Ovary (tissue), 10 donors: ENCODE measurements at places on chromosomes 5 and 9. TPM values are rescaled to one million over a fixed set of nuclear protein-coding genes. Genes with fewer than 3 reads are reported as not detected.

DNA sequence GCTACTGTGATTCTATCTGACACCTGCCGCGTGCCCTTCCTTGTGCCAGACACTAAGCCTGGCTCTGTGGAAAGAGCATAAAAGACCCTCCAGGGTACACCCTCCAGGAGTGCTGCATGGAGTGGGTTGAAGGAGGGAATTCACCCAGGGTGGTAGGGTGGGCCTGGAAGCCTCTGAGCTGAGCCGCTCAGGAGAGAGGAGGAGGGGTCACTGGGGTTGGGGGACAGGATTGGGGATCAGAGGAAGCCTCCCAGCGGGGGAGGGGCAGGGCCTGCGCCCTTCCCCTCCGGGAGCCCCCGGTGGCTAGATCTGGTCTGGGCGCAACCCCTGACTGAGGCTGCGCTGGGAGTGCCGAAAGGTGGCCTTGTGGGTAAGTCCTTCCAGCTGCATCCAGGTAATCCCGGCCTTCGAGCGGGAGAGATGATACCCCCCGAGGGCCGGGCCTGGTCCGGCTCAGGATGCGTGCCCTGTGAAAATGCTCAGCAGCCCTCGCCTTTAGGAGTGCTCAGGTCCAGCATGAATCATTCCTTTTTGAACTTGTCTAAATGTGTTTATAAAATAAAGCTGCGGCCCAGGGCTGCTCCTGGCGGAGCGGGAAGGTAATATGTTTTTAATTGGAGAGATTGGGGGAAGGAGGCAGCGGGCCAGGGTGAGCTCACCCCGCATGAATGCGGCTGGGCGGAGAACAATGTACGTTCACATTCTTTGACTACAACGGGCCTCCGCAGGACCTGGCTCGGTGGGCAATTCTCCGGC, 118.1 kb upstream of the SMIM23 start:
- no peaks in the 10 kb centered on the region for H3K4me1 ChIP-seq
- no peaks in the 10 kb centered on the region for H3K27me3 ChIP-seq
- no peak overlapping the region for H3K27ac ChIP-seq
- no peaks in the 10 kb centered on the region for H3K36me3 ChIP-seq

GRCh38 chr5:124745007-124745927, 1.2 kb downstream of the ZNF608 start:
- peaks cover 10% of the 10 kb centered on the region for H3K4me1 ChIP-seq
- no peaks in the 10 kb centered on the region for H3K36me3 ChIP-seq
- no peak overlapping the region for H3K27ac ChIP-seq

GRCh38 chr9:85156652-85157051, 487.1 kb downstream of the NTRK2 start:
- DNase-seq: no peak
- H3K36me3 ChIP-seq: no peaks in the 10 kb centered on the region
- no peaks in the 10 kb centered on the region for H3K4me1 ChIP-seq

GRCh38 chr9:127446713-127447415, 4.3 kb downstream of the RPL12 start:
- H3K27me3 ChIP-seq: no peaks in the 10 kb centered on the region
- no peak overlapping the region for H3K4me3 ChIP-seq
- no peaks in the 10 kb centered on the region for H3K36me3 ChIP-seq
- no peak overlapping the region for H3K27ac ChIP-seq

GRCh38 chr5:72237415-72237814, 82.6 kb downstream of the MRPS27 start:
- no peaks in the 10 kb centered on the region for H3K4me1 ChIP-seq
- DNase-seq: no peak
- H3K4me3 ChIP-seq: no peak overlapping the region
- no peaks in the 10 kb centered on the region for H3K27me3 ChIP-seq
- no peak overlapping the region for H3K27ac ChIP-seq

GPR150 gene
- 0.10 TPM for total RNA-seq

PLCXD3 gene
- total RNA-seq: 44.4 TPM

RFX3 gene
- 17.2 TPM for total RNA-seq

CWC27 gene
- 10.1 TPM for total RNA-seq

TNFSF8 gene
- total RNA-seq: 0.92 TPM

IFNK gene
- not detected for total RNA-seq
